ENCODE measurements at places on chromosomes 2 and 18.

DNA sequence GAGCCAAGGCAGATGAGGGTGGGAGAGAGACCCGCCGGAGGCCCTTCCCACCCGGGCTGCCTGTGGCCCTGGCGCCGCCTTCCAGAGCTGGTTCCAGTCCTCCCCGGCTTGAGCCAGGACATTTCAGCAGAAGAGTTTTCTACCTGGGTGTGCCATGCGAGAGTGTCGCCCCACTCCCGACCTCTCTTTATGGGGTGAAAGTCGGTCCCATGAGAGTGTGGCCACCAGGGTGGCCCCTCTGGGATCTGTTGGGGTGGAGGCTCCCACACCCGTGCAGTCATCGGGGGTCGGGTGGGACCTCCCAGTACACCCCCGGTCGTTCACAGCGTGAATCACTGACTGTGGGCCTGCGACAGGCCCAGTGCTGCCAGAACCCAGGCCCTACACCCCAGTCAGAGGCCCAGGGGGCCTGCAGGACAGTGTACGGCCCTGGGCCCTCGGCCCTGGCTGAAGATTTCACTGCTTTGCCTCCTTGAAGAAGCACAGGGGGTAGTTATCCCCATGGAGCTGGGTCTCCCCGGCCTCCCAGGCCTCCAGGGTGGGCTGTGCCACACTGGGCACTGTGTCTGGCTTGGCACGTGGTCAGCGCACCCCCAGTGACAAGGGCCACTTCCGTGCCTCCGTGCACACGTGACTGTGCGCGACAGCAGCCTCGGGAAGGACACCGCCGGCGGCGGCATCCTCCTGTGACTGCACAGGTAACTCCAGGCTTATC lies 5.9 kb downstream of the NFATC1 start:
- no peak for DNase-seq

DNA sequence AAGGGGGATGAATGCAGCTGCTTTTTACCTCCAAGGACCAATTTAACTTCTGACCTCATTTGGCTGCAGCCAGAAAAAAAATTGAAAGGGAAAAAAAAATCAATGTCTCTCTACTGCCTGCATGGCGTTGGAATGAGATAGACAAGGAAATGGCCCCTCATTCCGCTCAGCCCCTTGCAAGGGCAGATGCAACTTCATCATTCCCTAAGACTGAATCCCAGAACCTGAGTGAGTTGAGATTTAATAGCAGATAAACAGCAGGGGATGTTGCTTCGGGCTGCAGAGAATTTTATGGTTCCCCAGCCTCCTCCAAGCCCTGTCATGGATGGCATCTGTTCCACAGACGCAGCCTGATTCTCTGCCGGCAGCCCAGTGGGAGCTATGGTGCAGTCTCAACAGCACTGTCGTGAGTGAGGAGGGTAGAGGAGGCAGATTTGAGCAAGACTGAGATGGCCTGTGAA lies 49.0 kb downstream of the CAPN13 start:
- DNase-seq, result no peak

- DNase-seq, result no peak
Measured at GRCh38 chr2:23988371-23988770, 21.5 kb upstream of the MFSD2B start.

DNA sequence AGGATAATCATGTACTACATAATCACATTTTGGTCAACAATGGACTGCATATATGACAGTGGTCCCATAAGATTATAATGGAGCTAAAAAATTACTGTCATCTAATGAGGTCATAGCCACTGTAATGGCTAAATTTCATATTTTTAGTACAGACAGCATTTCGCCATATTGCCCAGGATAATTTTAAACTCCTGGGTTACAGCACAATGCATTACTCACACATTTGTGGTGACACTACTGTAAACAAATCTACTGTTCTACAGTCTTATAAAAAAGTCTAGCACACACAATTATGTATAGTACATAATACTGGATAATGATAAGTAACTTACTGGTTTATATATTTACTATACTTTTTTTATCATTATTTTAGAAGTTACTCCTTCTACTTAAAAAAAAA lies 12.8 kb downstream of the EIF2AK2 start:
- no peak for DNase-seq

DNA sequence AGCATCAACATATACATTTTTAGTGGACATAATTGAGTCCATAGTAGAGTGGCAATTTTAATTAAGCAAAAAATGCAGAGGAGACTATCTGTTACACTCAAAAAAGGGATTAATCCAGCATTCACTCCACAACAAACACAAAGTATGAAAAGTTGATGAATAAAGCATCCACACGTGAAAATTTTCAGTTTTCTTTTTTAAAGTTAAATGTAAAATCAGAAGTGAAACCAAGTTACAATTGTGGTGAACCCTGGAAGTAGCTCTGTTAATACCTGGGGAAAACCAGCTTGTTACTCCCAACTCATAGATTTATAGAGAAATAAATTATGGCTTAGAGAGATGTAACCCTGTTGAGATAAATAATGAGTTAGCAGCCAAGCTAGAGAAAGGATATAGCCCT lies 807.8 kb downstream of the TRIB2 start:
- no peak for DNase-seq
